Astrocyte (in vitro differentiated cells and primary cell): ENCODE measurements at places on chromosomes 6 and 20. TPM values are rescaled to one million over a fixed set of nuclear protein-coding genes. Genes with fewer than 3 reads are reported as not detected.

The ARMC12 gene
- 0.25 TPM in 1 of 2 replicates, not detected in the other for total RNA-seq

- peak; percentile 71 for DNase-seq
- H3K36me3 ChIP-seq: no peaks in the 10 kb centered on the region
- no peak overlapping the region for H3K27ac ChIP-seq
These were observed 156.0 kb upstream of the SOX4 start for GRCh38 chr6:21437581-21437980.

DNA sequence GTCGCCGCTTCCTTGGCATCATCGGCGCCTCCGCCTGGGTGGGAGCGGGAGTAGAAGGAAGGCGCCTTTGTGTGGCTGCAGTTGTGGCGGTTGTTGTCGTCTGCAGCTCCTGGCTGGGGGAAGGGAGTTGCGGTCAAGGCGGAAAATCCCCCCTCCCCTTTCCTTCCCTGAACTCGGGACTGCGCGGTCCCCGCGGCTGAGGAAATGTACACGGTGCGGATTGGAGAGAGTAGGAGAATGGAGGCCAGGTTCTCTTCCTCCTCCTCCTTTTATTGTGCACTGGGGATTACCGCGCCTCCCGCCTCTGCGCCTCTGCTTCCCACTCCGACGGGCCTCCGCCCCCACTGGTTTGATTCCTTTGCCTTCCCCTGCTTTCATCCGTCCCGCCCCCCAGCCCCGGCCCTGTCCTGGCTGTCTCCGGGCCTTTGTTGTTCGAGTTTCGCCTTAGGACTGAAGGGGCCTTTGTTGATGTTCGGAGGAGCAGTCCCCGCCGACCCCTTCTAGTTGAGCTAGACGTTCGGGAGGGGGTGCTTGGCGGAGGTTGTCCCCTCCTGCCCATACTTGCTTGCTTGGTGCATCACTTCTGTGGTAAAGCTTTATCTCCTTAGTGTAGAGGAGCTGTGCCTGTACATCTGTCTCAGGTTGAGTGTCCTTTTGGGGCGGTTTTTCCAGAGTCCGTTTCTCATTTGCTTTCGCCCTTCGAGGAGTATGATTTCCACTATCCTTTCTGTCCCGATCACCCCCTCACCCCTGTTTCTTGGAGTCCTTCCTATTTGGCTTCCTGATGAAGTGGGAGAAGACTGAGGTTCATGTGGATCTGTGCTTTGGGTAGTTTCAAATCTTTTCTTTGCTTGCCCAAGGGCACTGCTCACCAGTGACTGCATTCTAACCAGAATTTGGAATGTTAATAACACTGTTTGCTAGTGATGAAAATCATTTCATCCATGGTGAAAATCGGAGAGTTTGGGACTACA, 764 bp downstream of the ZNF292 start:
- H3K27me3 ChIP-seq: no peaks in the 10 kb centered on the region
- H3K4me1 ChIP-seq: peaks cover 17% of the 10 kb centered on the region
- H3K27ac ChIP-seq: peak overlapping the region; percentile 95
- peak; percentile 44 for DNase-seq

DNA sequence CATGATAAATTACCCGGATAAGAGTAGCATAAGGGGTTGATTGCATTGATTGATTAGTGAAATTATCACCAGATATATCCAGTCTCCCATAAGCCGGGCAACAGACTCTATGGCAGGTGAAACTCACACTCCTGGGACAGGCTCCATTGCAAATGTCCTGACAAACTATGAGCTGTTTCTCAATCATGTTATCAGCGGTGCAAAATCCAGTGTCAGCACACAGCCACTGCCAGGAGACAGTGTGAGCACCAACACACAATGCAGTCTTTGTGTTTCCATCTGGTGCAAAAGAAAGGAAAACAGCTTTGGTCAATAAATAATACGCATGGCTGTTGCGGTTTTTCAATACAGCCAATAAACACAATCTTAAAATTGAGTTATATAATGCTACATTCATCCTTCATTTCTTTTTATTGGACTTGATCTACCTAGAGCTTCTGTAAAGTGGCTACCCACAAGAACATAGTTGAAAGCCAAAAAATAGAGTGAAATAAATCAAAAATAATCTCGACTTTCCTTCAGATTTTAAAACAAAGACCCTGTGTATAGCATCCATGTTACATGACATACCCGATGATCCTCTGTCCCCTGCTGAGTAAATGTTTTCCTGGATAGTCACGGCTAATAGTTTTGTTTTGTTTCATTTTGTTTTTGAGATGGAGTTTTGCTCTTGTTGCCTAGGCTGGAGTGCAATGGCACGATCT, 64.3 kb upstream of the AFDN start:
- H3K27ac ChIP-seq: no peak overlapping the region
- H3K27me3 ChIP-seq: peaks cover 4% of the 10 kb centered on the region
- H3K36me3 ChIP-seq: no peaks in the 10 kb centered on the region
- no peak for DNase-seq
- H3K4me1 ChIP-seq: no peaks in the 10 kb centered on the region

The TP53INP2 gene
- total RNA-seq: 19.6 and 22.7 TPM in 2 replicates

The COL20A1 gene
- total RNA-seq: 3.1 and 5.0 TPM in 2 replicates

- DNase-seq: no peak
- H3K27ac ChIP-seq: no peak overlapping the region
- no peak overlapping the region for H3K4me3 ChIP-seq
- no peaks in the 10 kb centered on the region for H3K36me3 ChIP-seq
- no peaks in the 10 kb centered on the region for H3K27me3 ChIP-seq
These were observed 137.6 kb downstream of the PHF3 start for GRCh38 chr6:63773200-63773599.

- H3K36me3 ChIP-seq: no peaks in the 10 kb centered on the region
- H3K27ac ChIP-seq: no peak overlapping the region
- H3K27me3 ChIP-seq: no peaks in the 10 kb centered on the region
These were observed 157.1 kb upstream of the THEMIS start for GRCh38 chr6:128057946-128058345.

DNA sequence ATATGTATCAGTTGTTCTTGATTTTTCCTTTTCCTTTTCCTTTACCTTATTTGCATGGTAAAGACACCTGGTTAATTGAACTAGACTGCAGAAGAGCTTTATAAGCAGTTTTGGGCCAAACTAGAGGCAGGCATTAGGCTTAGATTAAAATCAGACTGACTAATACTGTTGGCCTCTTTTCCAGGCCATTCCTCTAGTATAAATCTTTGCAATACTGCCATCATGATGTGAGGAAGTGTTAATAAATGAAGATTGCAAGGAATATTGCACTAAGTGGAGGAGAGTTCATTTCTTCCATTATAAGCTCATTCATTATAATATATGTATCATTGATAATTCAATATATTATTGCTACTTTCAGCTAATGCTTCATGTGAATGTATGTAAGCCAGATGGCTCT, 163.8 kb downstream of the MMUT start:
- DNase-seq: peak; percentile 2
- no peaks in the 10 kb centered on the region for H3K36me3 ChIP-seq
- H3K27ac ChIP-seq: no peak overlapping the region
- H3K4me3 ChIP-seq: no peak overlapping the region

GRCh38 chr6:134172020-134172705, 119.7 kb upstream of the SLC2A12 start:
- peaks cover 46% of the 10 kb centered on the region for H3K4me1 ChIP-seq
- peak overlapping the region; percentile 15 for H3K27ac ChIP-seq
- H3K4me3 ChIP-seq: peak overlapping the region; percentile 95

DNA sequence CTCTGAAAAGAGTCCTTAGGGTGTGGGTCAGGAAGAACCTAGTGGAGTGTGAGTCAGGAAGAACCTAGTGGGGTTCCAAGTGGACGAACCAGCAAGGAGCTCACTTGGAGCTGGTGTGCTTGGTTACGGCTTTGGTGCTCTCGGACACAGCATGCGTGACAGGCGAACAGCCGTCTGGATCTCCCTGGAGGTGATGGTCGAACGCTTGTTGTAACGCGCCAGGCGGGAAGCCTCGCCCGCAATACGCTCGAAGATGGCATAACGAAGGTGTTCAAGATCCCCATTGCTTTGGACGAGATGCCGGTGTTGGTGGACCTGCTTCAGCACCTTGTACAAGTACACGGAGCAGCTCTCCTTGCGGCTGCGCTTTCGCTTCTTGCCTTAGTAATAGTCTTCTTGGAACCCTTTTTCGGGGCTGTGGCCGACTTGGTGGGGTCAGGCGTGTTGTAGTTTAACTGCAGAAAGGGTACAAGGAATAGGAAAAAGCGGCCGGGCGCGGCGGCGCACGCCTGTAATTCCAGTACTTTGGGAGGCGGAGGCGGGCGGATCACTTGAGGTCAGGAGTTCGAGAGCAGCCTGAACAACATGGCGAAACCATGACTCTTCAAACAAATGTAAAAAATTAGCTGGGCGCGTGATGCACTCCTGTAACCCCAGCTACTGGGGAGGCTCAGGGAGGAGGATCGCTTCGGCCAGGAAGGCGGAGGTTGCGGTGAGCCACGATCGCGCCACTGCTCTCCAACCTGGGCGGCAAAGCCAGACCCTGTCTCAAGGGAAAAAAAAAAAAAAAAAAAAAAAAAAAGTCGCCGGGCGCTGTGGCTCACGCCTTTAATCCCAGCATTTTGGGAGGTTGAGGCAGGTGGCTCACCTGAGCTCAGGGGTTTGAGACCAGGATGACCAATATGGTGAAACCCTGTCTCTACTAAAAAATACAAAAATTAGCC, 48.0 kb downstream of the OR2B2 start:
- peak overlapping the region; percentile 75 for H3K4me3 ChIP-seq
- H3K27me3 ChIP-seq: no peaks in the 10 kb centered on the region
- peak overlapping the region; percentile 88 for H3K27ac ChIP-seq
- no peak for DNase-seq
- H3K36me3 ChIP-seq: no peaks in the 10 kb centered on the region
- peaks cover 20% of the 10 kb centered on the region for H3K4me1 ChIP-seq

The ENPP5 gene
- total RNA-seq: 1.4 and 1.8 TPM in 2 replicates

The APOM gene
- 0.89 and 1.2 TPM in 2 replicates for total RNA-seq

The MICB gene
- 4.1 and 5.8 TPM in 2 replicates for total RNA-seq

DNA sequence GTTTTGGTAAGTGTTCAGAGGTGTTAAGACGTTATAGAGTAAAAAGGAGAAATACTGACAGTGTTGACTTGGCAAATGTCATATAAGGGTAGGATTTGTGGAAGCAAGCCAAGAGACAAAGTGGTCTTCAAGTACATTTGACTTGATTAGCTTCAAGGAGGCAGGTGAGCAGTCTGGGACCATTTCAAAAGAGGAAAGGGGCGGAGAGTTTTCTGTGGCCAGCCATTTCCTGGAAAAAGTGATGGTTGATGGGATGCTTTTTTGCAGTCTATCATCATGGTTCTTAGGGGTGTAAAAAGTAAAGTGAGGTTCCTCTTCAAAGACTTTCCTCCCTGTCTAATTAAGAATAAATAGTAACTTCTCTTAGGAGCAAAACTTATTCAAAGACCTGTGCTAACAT, 28.7 kb downstream of the FKBP1A start:
- no peak overlapping the region for H3K27ac ChIP-seq
- no peak for DNase-seq
- H3K4me1 ChIP-seq: peaks cover 11% of the 10 kb centered on the region
- no peaks in the 10 kb centered on the region for H3K27me3 ChIP-seq
- peaks cover 14% of the 10 kb centered on the region for H3K36me3 ChIP-seq
- no peak overlapping the region for H3K4me3 ChIP-seq

DNA sequence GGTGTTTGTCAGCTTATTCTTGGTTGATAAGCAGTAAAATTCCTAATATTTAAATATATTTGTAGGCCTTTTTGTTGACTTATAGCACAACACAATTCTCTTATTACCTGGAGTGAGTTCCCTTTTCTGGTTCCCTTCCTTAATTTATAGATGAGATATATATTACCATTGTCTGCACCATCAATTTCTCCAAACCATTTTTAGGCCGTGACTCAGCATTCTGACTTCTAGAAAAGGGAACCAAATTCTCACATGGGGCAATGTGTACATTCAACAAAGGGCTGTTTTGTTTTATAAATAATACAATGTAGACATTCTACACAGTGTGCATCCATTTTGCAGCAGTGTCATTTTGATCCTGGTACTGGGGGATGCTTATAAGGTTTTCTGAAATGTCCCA, 52.8 kb downstream of the NCOA7 start:
- H3K27me3 ChIP-seq: no peaks in the 10 kb centered on the region
- H3K4me3 ChIP-seq: no peak overlapping the region
- no peaks in the 10 kb centered on the region for H3K4me1 ChIP-seq
- no peak overlapping the region for H3K27ac ChIP-seq
- H3K36me3 ChIP-seq: no peaks in the 10 kb centered on the region

GRCh38 chr6:8219352-8219943, 117.1 kb upstream of the EEF1E1 start:
- H3K36me3 ChIP-seq: no peaks in the 10 kb centered on the region
- no peaks in the 10 kb centered on the region for H3K4me1 ChIP-seq
- DNase-seq: peak; percentile 17
- no peak overlapping the region for H3K27ac ChIP-seq
- no peaks in the 10 kb centered on the region for H3K27me3 ChIP-seq

GRCh38 chr20:41532935-41533334, 85.2 kb downstream of the CHD6 start:
- DNase-seq: no peak
- no peak overlapping the region for H3K27ac ChIP-seq
- H3K4me3 ChIP-seq: no peak overlapping the region
- no peaks in the 10 kb centered on the region for H3K36me3 ChIP-seq
- H3K4me1 ChIP-seq: peaks cover 11% of the 10 kb centered on the region
- no peaks in the 10 kb centered on the region for H3K27me3 ChIP-seq

- no peaks in the 10 kb centered on the region for H3K4me1 ChIP-seq
- no peak for DNase-seq
- no peaks in the 10 kb centered on the region for H3K36me3 ChIP-seq
- H3K4me3 ChIP-seq: no peak overlapping the region
- H3K27me3 ChIP-seq: no peaks in the 10 kb centered on the region
These were observed 663.9 kb downstream of the DOK5 start for GRCh38 chr20:55139173-55139765.

The PPP1R11 gene
- total RNA-seq: 37.8 and 40.8 TPM in 2 replicates

The PTCHD4 gene
- total RNA-seq: 11.4 and 12.4 TPM in 2 replicates

DNA sequence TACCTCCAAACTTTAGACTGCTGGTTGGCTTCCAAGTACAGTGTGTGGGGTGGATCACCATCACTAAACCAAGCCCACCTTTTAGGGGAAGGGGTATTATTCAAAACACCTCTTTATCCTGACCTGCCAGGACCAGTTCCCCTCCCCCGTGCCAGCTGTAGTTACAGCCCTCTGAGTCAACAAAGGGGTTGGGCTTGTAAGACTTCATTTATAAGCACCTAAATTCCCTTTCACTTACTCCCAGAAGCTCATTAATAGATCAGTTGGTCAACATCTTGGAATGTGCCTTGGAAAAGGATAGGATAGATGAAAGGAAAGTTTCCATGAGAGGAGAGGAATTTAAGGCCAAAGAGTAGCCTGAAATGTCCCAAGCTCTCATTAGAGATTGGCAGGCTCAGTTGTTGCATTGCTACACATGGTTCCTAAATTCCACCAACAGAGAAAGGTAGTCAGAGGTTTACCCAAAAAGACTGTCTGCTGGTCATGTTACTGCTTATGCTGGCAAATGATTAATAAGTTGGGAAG, 59.2 kb downstream of the TNFAIP3 start:
- H3K4me1 ChIP-seq: peaks cover 28% of the 10 kb centered on the region
- no peaks in the 10 kb centered on the region for H3K36me3 ChIP-seq
- DNase-seq: peak; percentile 97
- H3K27ac ChIP-seq: peak overlapping the region; percentile 37

DNA sequence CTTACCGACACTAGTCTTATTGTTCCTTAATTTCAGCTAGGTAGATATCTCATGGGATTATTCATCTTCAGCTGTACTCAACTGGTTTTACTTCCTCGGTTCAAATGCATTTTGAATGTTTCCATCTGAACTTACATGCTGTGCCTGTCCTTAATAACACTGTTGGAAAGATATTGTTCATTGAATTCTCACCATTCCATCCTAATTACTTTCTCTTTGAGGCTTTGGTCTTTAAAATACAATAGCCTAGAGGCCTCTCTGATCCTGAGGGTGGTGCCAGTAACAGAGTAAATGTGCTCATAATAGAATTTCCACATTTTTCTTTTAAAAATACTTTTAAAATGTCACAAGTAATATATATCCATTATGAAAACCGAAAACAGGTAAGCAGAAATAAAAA, 54.0 kb downstream of the IL20RA start:
- no peak for DNase-seq
- peaks cover 13% of the 10 kb centered on the region for H3K27me3 ChIP-seq
- peaks cover 6% of the 10 kb centered on the region for H3K4me1 ChIP-seq
- no peak overlapping the region for H3K27ac ChIP-seq
- H3K36me3 ChIP-seq: no peaks in the 10 kb centered on the region

The ELOVL2 gene
- 4.6 and 5.7 TPM in 2 replicates for total RNA-seq
